ENCODE measurements at places on chromosomes 3 and 15. TPM values are rescaled to one million over a fixed set of nuclear protein-coding genes. Genes with fewer than 3 reads are reported as not detected.

The CISH gene
- not detected for polyA plus RNA-seq

The PCOLCE2 gene
- polyA plus RNA-seq: 29.2 TPM

The ECE2 gene
- polyA plus RNA-seq: 0.42 TPM

The CAMK2N2 gene
- 2.8 TPM for polyA plus RNA-seq

The SOX14 gene
- polyA plus RNA-seq: not detected

The TM4SF4 gene
- not detected for polyA plus RNA-seq

The TRIM71 gene
- polyA plus RNA-seq: 4.0 TPM

The SI gene
- polyA plus RNA-seq: not detected

The SRPRB gene
- 33.5 TPM for polyA plus RNA-seq

The CPB1 gene
- polyA plus RNA-seq: not detected

The WNT7A gene
- polyA plus RNA-seq: 17.7 TPM

The SERPINI1 gene
- 150 TPM for polyA plus RNA-seq

The CTXN2 gene
- 0.69 TPM for polyA plus RNA-seq

The SAMD7 gene
- polyA plus RNA-seq: not detected

The LPP gene
- 3.0 TPM for polyA plus RNA-seq

The GOLGA8T gene
- not detected for polyA plus RNA-seq

The ACP3 gene
- not detected for polyA plus RNA-seq

The ENTPD3 gene
- 2.8 TPM for polyA plus RNA-seq

The HRH1 gene
- polyA plus RNA-seq: 0.06 TPM

The PRR23A gene
- not detected for polyA plus RNA-seq

The STARD9 gene
- polyA plus RNA-seq: 7.1 TPM

The WNT5A gene
- 0.59 TPM for polyA plus RNA-seq

The DUOXA2 gene
- polyA plus RNA-seq: not detected

The JAGN1 gene
- 26.5 TPM for polyA plus RNA-seq

The GXYLT2 gene
- 0.16 TPM for polyA plus RNA-seq

Measured in neural cell (in vitro differentiated cells).